ENCODE measurements at places on chromosomes 7 and 10.

GRCh38 chr10:70974351-70974901 lies 86.1 kb upstream of the PCBD1 start:
- DNase-seq = no peak

GRCh38 chr7:50369143-50370026 lies 64.9 kb downstream of the IKZF1 start:
- DNase-seq = no peak

- DNase-seq = peak; percentile 21
Measured at GRCh38 chr7:116786791-116787443, 75.5 kb upstream of the CAPZA2 start.

GRCh38 chr10:111360260-111360925 lies 283.6 kb downstream of the ADRA2A start:
- DNase-seq = peak; percentile 24

GRCh38 chr10:93629647-93630305 lies 17.4 kb downstream of the PDE6C start:
- no peak for DNase-seq

GRCh38 chr10:15795036-15795792 lies 65.1 kb downstream of the MINDY3 start:
- DNase-seq = no peak

DNA sequence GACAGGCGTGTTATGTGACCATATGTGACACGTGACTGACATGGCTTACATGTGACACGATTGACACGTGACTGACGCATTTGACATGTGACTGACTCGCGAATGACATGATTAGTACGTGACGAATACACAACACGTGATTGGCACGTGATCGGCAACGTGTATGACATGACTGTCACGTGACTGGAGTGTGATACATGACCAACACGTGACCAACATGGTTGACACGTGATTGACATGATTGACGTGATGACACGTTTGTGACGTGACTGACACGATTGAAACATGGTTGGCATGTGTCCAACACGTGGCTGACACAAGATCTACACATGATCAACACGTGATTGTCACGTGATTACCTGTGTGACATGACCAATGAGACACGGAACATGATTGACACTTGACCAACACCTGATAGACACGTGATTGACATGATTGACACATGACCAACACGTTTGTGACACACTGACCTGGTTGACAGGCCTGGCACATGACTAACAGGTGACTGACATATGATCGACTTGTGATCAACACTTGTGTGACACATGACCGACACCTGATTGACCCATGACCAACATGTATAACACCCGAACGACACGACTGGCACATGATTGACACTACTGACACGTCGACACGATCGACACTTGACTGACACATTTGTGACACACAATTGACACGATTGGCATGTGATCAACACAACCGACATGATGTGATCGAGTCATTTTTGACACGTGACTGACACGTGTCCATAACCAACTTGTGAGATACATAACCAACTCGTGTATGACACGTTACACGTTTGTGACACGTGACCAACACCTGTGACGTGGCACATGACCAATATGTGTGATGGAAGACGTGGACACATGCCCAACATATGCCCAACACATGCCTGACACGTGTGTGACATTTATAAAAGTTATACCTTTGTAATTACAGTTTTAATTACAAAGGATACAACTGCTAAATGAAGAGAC lies 21.1 kb downstream of the CRPPA start:
- DNase-seq = no peak

DNA sequence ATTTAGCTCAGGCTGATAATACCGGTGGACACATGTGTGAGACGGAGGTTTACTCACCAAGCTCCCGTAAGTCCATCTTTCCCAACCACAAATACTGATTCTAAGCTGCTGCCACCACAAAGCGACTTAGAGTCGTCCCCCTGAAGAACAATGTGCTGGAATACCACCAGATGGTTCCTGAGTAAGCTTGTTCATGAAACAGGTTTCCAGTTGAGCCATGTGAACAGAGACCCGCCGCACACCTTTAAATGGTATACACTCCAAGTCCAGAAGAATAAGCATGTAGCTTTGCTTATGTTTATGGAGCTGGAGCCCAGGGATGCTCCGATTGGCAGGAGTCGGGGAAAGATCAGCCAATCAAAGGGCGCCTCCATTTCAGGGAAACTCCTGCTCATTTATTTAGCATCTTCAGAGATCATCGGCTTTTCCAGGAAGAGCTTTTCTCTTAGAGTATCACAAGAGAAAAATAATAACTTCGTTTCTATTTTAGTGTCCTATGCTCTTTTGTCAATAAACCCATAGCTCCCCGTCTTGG lies 261.6 kb upstream of the AOAH start:
- no peak for DNase-seq

GRCh38 chr7:129093867-129094456 lies 39.1 kb upstream of the TNPO3 start:
- DNase-seq = no peak

All from NCI-H460 (cell line).